ENCODE measurements at places on chromosomes 2 and 18.

- no peak for DNase-seq
Measured at GRCh38 chr2:51581636-51582267, 549.8 kb upstream of the NRXN1 start.

DNA sequence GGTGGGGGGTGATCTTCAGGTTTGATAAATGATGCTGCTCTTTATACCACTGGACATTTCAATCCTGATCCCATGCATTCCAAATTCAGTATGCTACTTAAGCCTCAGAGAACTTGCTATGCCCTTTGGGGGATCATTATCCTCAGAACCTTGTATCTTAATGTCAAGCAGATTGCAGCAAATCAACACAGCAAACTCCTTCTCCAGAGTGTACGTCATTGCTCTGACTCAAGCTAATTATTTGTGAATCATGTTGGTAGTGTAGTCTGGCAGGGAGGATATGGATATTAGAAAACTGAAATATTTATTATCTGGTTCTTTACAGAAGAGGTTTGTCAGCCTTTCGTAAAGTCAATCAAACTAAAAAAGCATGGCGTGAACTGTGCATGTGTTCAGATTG, 562.5 kb upstream of the FAM98A start:
- DNase-seq, result no peak

DNA sequence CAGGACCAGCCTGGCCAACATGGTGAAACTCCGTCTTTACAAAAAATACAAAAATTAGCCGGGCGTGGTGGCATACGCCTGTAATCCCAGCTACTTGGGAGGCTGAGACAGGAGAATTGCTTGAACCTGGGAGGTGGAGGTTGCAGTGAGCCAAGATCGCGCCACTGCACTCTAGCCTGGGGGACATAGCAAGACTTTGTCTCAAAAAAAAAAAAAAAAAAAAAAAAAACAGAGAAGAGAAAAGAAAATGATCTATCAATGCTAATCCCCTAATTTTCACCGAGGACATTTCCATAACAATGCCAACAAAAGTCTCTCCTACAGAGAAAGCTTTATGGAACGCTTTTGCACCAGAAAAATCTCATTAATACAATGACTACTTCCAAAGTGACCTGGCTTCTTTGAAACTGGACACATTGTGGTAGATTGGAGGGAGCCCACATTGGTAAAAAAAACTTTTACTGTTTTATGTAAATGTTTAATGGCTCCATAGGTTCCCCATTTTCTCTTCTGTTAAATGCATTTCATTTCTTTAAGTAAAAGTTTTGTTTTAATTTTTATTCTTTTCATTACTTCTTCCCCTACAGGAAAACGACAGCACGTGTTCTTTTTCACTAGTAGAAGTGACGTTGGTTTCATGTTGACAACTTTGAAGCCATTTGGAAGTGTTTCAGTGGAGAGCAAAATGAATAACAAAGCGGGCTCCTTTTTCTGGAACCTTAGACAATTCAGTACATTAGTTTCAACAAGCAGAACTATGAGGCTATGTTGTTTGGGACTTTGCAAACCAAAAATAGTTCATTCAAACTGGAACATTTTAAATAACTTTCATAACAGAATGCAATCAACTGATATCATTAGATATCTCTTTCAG, 888 bp downstream of the FASTKD2 start:
- DNase-seq, result no peak

DNA sequence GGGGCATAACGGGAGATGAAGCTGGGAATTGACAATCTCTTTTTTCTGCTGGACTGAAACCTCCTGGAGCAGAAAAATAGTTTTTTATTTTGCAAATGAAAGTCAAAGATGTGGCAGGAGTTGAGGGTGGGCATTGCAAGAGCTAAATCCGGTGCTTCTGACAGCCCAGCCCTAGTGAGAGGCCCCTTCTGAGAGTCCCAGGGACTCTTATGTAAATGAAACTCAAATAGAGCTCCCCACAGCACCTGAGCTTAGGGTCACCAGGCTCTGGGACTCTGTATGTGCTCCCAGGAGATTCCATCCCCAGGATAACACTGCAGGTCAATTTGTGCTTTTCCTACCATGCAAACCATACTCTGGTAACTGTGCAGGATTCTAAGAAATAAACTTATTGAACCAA, 192.8 kb downstream of the ANKRD30B start:
- no peak for DNase-seq

DNA sequence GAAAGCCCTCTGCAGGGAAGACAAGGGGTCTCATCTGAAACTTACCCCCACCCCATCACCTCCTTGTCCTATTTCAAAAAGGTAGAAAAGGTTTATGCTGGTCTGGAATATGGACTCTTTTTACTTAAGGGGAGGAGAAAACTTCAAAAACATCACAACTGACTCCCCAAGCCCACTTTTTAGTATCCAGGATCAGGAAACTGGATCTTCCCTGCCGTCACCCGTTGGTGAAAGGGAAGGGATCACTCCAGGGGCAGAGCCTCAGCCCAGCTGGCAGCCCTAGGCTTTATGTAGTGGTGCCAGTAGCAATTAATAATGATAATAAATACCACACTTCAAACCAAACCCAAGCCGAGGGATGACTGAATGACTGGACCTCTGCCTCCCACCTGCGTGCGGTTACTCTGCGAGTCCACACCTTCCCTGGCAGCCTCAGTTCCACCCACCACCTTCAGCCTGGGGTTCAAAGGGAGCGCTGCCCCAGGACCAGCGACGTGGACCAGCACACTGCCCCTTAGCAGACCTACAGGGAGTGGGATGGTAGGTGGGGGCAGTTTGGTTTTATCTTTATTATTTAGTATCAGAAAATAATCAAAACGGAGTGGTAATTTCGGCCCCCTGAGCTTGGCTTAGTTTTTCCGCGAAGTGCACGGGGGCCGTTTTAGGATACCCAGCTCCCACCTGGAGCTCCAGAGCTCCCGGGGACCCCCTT, 4.9 kb upstream of the GATA6 start:
- DNase-seq, result no peak

DNA sequence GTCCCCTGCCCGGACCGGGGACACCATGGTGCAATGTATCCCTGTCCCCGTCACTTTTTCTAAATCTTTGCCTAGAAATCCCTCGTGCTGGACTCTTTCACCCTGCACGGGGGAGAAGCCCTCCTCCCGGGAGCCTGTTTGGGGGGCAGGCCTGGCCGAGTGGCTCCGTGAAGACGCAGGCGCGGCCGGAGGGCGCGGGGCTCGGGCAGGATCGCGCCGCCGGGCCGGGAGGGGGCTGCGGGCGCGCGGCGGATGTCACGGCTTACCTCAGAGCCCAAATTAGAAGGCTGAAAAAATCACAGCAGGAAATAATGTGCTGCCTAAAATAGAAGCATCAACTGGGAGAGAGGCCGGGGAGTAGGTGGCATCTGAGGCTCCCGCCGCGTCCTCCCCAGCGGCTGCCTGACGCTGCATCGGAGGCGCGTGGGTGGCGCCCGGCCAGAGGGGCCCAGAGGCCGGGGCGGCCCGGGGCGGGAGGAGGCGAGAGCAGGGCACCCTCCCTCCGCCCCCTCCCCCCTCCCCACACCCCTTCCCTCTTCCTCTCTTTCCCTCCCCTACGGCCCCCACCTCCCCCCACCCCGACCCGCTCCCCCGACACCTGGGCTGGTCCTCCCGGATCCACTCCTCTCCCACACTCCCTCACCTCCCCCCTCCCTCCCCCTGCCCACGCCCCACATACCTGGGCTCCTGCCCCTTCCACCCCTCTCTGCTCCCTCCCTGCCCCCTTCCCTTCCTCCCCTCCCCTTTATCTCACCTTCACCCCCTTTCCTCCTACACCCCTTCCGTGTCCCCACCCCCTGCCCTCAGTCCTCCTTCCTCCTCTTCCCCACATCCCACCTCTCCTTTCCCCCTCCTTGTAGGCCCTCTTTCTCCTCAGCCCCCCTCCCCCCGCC, 51.9 kb downstream of the SLC4A1AP start:
- DNase-seq, result no peak

GRCh38 chr2:18094277-18094676, 215.8 kb downstream of the KCNS3 start:
- no peak for DNase-seq

GRCh38 chr2:21261591-21261990, 137.8 kb downstream of the TDRD15 start:
- DNase-seq, result no peak

DNA sequence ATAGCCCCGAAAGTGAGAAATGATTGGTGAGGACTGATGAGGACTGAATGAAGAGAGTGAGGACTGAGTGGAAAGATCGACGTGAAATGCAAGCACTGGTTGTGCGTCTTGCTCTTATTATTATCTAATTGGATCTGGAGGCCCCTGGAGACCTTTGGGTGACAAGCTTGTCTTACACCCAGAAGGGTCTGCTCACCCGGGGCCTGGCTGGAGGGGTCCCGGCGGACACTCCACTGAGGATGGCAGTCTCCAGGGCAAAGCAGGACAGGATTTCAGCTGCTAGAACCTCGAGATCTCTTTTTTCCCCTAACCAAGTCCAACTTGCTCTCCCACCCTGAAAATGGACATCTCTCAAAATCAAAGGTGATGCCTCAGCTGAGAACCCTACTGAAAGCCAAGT, 160.2 kb downstream of the MYT1L start:
- no peak for DNase-seq

DNA sequence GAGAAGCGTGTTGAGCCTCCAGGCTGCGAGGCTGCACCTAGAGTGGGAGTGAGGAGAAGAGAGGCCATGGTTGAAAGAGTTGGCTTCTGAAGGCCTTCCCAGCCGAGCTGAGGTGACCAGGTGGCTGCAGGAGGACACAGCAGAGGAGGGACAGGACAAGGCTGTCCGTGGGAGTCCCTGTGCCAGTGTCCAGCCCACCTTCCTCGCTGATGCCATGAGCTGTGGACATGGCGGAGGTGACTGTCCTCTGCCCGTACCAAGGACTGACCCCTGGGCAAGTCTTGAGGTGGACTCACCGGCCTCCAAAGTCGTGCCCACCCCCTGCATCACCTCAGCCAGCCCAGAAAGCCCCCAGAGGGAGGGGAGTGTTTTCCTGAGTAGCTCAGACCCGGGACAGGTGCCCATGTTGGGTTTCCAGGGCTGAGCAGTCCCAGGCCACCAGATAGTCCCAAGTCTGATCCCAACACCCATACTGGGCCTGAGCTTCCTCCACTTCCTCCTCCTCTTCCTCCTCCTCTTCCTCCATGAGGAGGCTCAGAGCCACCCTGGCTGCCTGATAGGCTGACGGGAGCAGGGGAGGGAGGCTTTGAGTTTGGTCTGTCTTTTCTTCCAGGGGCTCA, 43.0 kb upstream of the FOSL2 start:
- no peak for DNase-seq

DNA sequence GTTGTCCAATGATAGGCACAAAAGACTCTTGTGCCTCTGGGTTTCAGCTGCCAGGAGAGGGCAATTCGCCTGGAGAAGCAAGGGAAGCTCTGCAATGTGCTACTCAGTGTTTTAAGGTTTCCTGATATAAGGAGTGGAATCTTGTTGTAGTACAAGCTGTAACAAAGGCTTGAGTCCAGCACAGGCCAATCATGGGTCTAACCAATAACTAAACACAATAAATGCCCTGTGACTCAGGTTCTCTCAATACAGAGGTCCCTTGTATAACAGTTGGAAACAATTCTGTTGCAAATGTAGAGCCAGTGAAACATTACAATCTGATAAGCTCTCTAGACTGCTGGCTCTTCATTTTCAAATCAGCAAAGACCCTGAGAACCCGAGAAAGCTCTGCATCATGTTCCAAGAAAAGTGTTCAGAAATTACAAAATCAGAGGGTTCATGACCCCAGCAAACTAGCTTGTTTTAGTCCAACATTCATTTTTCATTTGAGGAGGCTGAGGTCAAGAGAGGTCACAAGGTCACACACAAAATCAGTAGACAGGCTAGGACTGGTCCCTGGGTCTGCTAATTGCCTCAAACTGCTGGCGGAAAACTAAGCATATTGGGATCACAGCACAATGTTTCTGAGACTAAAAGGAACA, 59.0 kb upstream of the DNMT3A start:
- DNase-seq, result no peak

DNA sequence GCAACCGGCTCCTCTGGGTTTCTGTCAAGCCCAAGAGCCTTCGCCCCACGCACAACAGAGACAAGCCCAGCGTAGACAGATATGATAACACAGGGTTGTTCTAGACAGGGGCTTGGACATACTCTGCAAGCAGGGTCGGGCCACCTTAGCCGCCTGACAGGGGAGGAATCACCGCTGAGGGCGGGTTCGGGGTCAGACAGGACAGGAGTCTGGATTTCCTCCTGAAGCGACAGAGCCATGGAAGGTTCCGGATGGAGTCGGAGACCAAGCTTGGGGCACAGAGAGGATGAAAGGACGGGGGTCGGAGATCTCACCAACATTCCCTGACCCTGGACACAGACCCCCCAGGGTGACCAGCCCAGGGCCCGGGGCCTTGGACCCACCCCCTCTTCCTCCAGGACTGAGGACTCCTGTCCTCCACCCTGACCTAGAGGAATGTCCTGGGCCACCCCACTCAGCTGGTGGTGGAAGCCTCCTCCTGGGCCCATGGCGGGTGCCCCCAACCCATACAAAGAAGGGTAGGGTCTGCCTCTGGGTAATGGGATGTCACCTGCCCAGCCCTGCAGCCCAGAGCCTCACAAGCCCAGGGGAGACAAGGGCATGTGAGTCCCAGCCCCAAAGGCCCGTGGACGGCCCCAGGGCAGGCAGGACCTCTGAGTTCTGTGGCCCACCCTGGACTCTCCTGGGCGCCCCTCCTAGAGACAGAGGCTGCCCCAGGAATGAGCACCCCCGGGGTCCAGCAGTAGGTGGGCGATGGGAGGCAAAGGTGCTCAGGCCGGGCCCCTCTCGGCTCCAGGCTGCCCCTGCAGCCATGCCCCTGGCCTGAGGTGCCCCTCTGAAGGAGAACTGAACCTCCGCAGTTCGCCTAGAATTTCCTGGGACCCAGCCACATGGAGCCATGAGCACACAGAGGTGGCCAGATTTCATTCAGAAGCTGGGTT, 44.1 kb upstream of the GPC1 start:
- DNase-seq, result no peak

- DNase-seq, result no peak
Measured at GRCh38 chr2:241011296-241011600, 12.8 kb downstream of the SNED1 start.

DNA sequence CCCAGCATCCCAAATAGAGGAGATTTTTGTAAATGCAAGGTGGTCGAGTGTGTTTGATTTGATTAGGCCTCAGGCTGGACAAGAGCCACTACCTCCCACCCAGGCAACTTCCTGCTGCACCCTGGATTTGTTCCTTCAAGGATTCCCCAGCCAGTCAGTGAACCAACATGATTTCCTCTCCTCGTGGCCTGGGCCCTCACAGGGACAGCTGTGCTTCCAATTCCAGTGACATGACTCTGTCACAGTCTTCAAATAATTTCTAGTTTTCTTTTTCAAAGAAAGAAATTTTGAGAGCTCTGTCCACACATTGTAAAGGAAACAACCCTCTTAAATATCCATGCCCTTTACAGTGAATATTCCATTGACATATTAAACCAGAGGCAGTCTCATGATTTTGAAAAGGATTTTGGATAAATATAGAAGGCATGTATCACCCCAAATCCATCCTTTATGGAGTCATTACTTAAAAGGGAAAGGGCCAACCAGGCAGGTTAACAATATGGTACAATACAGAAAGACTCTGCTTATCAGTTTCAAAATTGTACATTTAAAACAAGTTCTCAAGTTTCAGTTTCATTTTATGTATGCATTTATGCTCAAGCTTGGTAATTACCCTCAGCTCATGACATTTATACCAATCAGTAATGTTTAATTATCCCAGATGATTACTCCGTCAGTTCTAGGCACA, 121.3 kb upstream of the FOSL2 start:
- DNase-seq, result peak; percentile 10

- DNase-seq, result no peak
Measured at GRCh38 chr2:148362144-148362796, 282.3 kb upstream of the EPC2 start.
